ENCODE measurements at places on chromosomes 3 and 15. TPM values are rescaled to one million over a fixed set of nuclear protein-coding genes. Genes with fewer than 3 reads are reported as not detected.

GRCh38 chr3:8420612-8421011 lies 81.0 kb upstream of the LMCD1 start:
- no peak for DNase-seq

The EFHB gene
- polyA plus RNA-seq: 1.3 TPM

The LDHAL6B gene
- not detected for polyA plus RNA-seq

- no peak for DNase-seq
Measured at GRCh38 chr15:50531163-50531562, 15.3 kb downstream of the USP50 start.

The PXK gene
- polyA plus RNA-seq: 57.4 TPM

GRCh38 chr15:49876401-49877038 lies 242.5 kb downstream of the ATP8B4 start:
- DNase-seq: no peak

DNA sequence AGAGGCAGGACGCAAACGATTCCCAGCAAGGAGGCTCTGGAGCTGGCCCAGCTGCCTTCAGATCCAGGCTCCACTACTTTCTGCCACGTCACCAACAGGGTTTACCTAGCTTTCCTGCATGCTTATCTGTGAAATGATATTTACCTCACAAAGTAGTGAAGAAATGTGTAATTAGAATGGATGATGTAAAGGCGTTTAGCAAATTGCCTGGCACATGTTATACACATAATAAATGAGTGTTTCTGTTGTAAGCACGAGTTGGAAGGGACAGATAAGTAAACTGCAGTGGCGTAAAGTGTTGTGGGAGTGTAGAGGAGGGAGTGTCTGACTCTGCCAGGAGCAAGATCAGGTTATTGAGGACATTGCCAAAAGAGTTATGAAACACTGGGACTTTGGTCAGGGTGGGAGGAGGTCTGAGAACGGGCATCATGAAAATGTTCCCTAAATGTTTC lies 3.5 kb upstream of the CHAC1 start:
- DNase-seq: no peak

The KLHL40 gene
- not detected for polyA plus RNA-seq

DNA sequence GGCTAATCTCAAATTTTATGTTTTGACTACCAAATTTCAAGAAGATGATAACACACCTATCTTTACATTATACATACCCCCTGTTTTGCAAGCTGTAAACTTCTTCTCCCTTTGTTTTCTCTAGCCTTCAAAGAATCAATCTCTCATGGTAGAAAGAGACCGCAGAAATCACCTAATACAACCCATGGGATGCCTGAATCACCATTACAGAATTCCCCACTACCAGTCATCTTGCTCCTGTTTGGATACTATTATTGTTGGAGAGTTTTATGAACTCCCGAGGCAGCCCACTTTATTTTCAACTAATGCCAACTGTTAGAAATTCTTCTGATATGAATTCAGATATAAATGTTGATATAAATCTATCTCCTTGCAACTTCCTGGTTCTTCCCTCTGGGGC lies 110.9 kb downstream of the FRMD5 start:
- no peak for DNase-seq
